RWPE2 (cell line): ENCODE measurements at places on chromosomes 3 and 15.

DNA sequence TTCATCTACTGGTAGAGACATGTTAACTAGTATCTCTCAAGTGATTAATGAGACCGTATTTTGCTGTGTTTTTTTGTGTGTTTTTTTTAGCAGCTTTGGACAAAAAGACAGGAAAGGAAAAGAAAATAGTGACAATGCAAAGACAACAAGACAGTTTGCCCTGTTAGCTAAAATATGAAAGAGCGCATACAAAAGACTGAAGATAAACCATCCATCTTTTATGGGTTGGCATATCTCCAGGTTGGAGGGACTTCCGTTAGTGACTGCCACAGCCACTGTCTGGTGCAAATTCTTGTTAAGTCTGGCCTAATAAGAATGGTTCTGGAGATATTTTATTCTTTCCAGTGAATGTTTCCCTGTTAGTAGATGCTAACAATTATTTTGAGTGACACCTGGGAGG lies 121.9 kb downstream of the CDIN1 start:
- H3K4me1 ChIP-seq, result no peaks in the 10 kb centered on the region
- no peak overlapping the region for H3K27ac ChIP-seq
- H3K4me3 ChIP-seq, result no peak overlapping the region
- no peaks in the 10 kb centered on the region for H3K36me3 ChIP-seq
- no peak for DNase-seq

GRCh38 chr15:71691458-71692417 lies 118.6 kb upstream of the NR2E3 start:
- H3K27me3 ChIP-seq, result no peaks in the 10 kb centered on the region
- H3K27ac ChIP-seq, result peak overlapping the region; percentile 51
- H3K36me3 ChIP-seq, result no peaks in the 10 kb centered on the region
- DNase-seq, result no peak
- peaks cover 16% of the 10 kb centered on the region for H3K4me1 ChIP-seq

DNA sequence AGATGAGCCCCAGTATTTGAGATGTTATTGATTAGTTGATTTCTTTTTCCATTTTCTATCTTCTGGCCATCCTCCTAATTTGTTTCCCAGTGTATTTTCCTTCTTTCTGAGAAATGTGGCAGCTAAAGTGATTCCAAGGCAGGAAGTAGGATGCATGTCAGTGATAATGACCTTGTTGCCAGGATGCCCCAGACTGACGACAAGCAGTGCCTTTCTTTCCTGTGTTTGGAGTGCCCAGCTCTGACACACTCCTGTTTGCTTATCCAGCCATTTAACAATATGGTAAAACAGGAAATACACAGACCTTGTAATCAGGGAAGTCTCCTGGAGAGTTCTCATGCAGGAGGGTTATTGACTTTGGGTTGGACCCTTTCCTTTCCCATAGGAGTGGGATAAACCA lies 20.4 kb downstream of the TMOD2 start:
- no peak for DNase-seq
- peaks cover 4% of the 10 kb centered on the region for H3K4me1 ChIP-seq
- H3K27ac ChIP-seq, result no peak overlapping the region
- no peaks in the 10 kb centered on the region for H3K27me3 ChIP-seq
- no peak overlapping the region for H3K4me3 ChIP-seq

GRCh38 chr15:96585484-96586386 lies 255.2 kb downstream of the NR2F2 start:
- DNase-seq, result no peak
- peaks cover 84% of the 10 kb centered on the region for H3K27me3 ChIP-seq
- H3K4me1 ChIP-seq, result no peaks in the 10 kb centered on the region
- H3K36me3 ChIP-seq, result no peaks in the 10 kb centered on the region
- H3K4me3 ChIP-seq, result no peak overlapping the region

- H3K27me3 ChIP-seq, result no peaks in the 10 kb centered on the region
- H3K4me1 ChIP-seq, result no peaks in the 10 kb centered on the region
- no peaks in the 10 kb centered on the region for H3K36me3 ChIP-seq
- H3K27ac ChIP-seq, result no peak overlapping the region
Observed at GRCh38 chr3:16467393-16467792, 46.1 kb downstream of the RFTN1 start.

GRCh38 chr15:63497642-63498467 lies 6.5 kb upstream of the USP3 start:
- no peak overlapping the region for H3K27ac ChIP-seq
- no peak overlapping the region for H3K4me3 ChIP-seq
- no peak for DNase-seq
- H3K36me3 ChIP-seq, result no peaks in the 10 kb centered on the region
- peaks cover 35% of the 10 kb centered on the region for H3K4me1 ChIP-seq

DNA sequence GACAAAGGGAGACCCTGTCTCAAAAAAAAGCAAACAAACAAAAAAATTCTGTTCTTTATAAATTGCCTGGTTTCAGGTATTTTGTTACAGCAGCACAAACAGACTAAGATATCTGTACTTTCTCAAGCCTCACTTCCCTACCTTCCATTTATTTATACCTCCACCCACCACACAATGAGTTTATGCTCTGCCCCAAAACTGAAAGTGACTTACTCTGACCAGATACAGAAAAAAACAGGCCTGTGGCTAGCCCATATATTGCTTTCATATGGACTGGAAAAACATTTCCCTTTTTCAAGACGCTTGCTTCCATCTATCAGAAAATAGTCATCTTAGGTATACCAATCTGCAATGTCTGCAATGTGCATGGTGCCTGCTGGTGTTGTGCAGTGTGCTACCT lies 8.7 kb upstream of the GPD1L start:
- H3K27me3 ChIP-seq, result no peaks in the 10 kb centered on the region
- H3K36me3 ChIP-seq, result no peaks in the 10 kb centered on the region
- no peak overlapping the region for H3K27ac ChIP-seq
- no peak overlapping the region for H3K4me3 ChIP-seq
- DNase-seq, result no peak
- no peaks in the 10 kb centered on the region for H3K4me1 ChIP-seq

DNA sequence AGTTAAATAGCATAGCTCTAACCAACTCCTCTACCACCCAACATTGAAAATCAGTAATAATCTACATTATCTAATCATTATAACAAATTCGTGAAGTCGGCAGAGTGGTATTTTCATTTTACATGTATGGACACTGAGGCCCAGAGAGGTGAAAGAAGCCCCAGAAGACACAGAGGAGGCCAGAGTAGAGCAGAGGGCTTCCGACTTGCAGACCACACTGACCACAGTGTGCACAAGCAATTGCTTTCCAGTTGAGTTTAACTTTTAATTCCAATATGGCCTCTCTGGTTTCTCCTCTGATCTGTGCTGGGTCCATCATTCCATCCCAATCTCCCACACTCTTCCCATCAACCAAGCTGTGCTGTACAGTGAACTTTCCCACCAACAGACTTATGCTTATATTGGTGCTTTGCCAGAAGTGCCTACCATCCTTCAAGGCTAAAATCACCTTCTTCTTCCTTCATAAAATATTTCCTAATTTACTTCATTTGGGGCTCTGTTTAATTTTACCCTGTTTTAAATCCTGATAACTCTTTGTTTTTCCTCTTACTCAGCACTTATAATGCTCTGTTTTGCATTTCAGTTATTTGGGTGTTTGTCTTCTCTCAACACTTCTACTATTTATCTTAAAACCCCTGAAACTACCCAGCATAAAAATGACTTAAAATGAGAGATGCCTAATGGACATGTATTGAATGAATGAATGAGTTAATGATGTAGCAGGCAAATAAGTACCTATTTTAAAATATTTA lies 81.8 kb upstream of the TNFSF10 start:
- H3K4me3 ChIP-seq, result no peak overlapping the region
- H3K27ac ChIP-seq, result no peak overlapping the region
- no peaks in the 10 kb centered on the region for H3K36me3 ChIP-seq
- H3K27me3 ChIP-seq, result no peaks in the 10 kb centered on the region
- DNase-seq, result no peak

- no peak for DNase-seq
- H3K27ac ChIP-seq, result no peak overlapping the region
- H3K4me1 ChIP-seq, result no peaks in the 10 kb centered on the region
- H3K27me3 ChIP-seq, result no peaks in the 10 kb centered on the region
- no peak overlapping the region for H3K4me3 ChIP-seq
- no peaks in the 10 kb centered on the region for H3K36me3 ChIP-seq
Observed at GRCh38 chr15:76663529-76663928, 241.6 kb downstream of the SCAPER start.

DNA sequence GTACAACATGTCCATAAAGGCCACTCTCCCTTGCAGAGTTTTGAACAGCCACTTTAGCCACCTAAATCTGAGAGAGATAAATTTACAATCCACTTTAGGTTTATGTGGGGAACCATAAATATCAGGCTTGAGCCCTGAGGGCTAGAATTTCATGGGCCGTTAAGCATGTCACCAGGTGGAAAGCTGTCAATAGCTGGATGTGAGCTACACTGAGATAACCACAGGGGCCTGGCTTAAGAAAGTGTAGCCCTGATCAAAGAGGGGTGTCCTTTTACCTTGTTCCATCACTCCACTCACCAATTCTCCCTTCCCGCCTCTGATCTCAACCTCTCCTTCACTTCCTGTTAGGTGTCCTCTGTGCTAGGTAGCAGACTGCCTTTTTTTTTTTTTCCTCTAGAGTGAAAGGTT lies 172.8 kb upstream of the ICE2 start:
- H3K36me3 ChIP-seq, result no peaks in the 10 kb centered on the region
- peaks cover 5% of the 10 kb centered on the region for H3K4me1 ChIP-seq
- no peak for DNase-seq
- H3K27me3 ChIP-seq, result no peaks in the 10 kb centered on the region

DNA sequence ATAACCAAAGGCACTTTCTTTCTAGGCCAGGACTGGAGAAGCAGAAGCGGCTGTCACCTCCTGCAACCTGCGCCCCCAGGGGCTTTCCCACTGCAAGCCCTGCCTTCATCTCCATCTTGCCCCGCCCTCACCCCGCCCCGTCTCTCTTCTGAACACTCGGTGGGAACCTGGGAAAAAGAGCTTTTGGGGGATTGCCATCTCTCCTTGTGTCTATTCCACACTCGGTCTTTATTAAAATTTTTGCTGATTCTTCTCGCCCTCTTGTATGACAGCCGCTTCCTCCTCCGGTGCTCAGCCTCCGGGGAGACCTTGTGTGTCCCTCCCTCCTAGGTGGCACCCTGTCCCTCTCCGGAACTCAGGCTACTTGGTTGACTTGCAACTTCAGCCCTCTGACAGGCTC lies 41.9 kb upstream of the SPESP1 start:
- H3K27ac ChIP-seq, result no peak overlapping the region
- DNase-seq, result no peak
- H3K27me3 ChIP-seq, result peaks cover 2% of the 10 kb centered on the region
- no peaks in the 10 kb centered on the region for H3K36me3 ChIP-seq

DNA sequence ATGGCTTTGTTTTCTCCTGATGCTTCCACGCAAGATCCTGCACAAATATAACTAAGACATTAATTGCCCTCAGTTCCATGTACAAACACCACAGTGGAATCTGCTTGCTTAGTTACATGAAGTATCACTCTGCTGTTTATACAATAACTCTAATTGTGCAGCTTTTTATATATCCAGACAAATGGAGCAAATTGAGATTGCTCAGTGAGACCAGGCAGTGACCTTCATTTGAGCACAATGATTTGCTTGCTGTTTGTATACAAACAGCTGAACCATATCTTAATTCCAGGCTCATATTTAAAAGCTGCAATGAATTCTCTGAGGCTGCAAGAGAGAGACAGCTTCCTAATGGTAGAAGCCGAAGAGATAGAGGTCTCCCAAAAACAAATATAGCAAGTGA lies 243.7 kb downstream of the CADPS start:
- H3K27me3 ChIP-seq, result no peaks in the 10 kb centered on the region
- H3K27ac ChIP-seq, result no peak overlapping the region
- no peaks in the 10 kb centered on the region for H3K36me3 ChIP-seq
- no peaks in the 10 kb centered on the region for H3K4me1 ChIP-seq
- no peak for DNase-seq

GRCh38 chr3:175416600-175416999 lies 557.5 kb downstream of the NAALADL2 start:
- no peaks in the 10 kb centered on the region for H3K27me3 ChIP-seq
- no peaks in the 10 kb centered on the region for H3K36me3 ChIP-seq
- no peak for DNase-seq
- H3K4me3 ChIP-seq, result no peak overlapping the region
- no peak overlapping the region for H3K27ac ChIP-seq

- no peaks in the 10 kb centered on the region for H3K27me3 ChIP-seq
- H3K4me3 ChIP-seq, result no peak overlapping the region
- H3K4me1 ChIP-seq, result peaks cover 17% of the 10 kb centered on the region
- H3K27ac ChIP-seq, result no peak overlapping the region
Observed at GRCh38 chr15:100187677-100188076, 154.1 kb downstream of the ADAMTS17 start.

GRCh38 chr3:188352196-188352927 lies 198.4 kb downstream of the LPP start:
- peaks cover 21% of the 10 kb centered on the region for H3K4me1 ChIP-seq
- no peaks in the 10 kb centered on the region for H3K27me3 ChIP-seq
- H3K4me3 ChIP-seq, result no peak overlapping the region
- no peak for DNase-seq

DNA sequence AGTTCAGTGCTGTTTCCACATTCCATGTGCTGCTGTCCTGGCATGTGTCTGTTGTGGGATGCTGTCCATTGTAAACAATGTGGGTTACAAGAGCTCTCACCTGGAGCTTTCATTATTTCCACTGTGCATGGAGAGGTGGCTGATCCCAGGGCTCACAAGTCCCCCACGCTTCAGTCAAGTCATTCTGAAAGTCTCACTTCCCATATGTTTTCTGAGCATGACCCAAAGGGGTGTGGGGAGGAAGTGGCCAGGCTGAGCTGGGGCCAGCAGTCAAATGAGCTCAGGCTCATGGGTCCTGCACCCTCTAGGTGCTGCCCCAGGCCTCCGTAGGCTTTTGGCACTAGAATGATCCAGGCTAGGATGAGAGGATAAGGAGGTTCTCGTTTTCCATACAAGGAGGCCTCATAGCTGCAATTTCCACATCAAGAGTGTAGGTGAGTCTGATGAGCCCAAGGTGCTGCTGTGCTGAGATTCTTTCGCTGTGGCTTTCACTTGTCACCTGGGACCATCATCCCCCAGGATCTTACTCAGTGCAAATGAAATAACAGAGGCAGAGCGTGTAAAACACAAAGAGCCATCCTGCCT lies 22.0 kb downstream of the STARD5 start:
- no peaks in the 10 kb centered on the region for H3K36me3 ChIP-seq
- DNase-seq, result peak; percentile 16
- H3K27me3 ChIP-seq, result no peaks in the 10 kb centered on the region
- peaks cover 24% of the 10 kb centered on the region for H3K4me1 ChIP-seq

DNA sequence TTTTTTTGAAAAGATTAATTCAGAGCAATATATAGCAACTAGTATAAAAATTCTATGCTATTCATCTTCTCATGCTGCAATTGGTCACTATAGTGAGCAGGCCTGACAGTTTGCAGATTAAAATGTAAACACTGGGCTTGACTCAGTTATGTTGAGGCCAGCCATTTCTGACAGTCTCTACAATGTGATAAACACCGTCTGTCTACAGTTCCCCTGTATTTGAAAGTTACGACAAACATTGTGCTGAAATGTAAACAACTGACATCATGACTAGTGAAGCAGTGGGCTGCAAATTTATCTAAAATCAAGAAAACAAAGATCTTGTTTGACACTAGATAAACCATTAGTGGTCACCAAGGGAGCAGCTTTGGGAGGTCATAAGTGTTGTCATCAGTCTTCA lies 197.4 kb downstream of the ISL2 start:
- no peak overlapping the region for H3K4me3 ChIP-seq
- H3K27me3 ChIP-seq, result no peaks in the 10 kb centered on the region
- H3K4me1 ChIP-seq, result peaks cover 9% of the 10 kb centered on the region
- H3K36me3 ChIP-seq, result no peaks in the 10 kb centered on the region
- DNase-seq, result no peak
